ENCODE measurements at places on chromosomes 7 and 10.

- DNase-seq, result no peak
Measured at GRCh38 chr7:36363515-36363914, 26.1 kb upstream of the ANLN start.

GRCh38 chr10:114767986-114768821 lies 53.4 kb upstream of the FHIP2A start:
- DNase-seq, result no peak

DNA sequence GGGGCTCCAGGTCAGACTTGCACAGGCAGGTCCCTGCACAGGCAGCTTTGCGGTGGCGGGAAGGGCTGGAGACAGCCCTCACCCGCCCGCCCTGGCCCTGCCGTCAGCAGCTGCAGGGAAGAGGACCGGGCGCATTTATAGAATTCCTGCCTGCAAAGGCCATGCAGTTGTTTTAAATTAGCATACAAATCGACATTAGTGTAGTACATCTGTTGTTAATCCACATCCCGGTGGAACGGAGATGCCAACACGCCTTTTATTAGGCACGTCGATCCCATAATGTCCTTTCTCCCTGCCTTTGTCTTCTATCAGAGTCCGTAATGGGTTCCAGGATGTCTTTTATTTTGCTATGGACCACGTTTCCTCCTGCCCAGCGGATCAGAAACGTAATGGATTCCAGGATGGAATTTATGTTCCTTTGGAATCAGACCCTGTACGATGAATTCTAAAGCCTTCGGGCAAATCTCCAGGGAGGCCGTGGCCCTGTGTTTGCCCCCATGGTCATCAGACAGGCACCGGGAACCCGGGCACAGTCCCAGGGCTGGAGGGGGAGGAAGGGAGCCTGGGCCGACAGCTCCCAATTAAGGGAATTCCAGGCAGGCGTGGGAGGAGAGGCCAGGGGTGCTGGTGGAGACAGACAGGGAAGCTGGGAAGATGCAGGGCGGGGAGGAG lies 123.9 kb downstream of the COL26A1 start:
- DNase-seq, result no peak

- no peak for DNase-seq
Measured at GRCh38 chr7:157857578-157858075, 520.8 kb downstream of the DNAJB6 start.

DNA sequence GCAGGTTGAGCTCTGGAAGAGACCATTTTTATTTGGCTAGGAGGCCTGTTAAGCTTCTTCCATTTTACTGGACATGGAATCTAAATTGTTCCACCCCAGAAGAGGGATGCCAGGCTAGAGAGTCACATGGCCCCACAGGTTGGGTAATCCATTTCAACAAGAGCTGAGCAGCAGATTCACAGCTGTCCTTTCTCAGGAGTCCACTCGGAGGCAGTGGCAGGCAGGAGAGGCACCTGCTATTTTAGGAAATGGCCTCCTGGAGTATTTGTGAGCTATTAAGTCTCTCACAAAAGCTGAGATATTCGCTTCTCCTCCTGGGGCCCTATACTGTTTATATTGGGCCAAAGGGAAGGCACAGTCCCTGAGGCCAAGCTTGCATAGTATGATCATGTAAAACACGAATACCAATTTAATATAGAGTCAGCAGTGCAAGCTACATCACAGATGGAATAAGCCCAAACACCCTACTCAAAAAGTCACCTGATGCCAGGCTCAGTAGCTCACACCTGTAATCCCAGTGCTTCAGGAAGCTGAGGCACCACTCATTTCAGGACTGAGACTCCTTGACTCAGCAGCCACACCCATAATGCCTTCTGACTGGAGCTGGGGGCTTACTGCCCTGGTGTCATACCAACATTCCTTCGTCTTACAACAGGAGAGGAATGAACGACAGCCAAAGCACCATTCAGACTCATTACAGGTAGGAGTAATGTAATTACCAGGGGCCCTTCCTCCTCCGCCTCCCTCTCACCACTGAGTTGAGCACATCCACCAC lies 124.1 kb downstream of the LMBR1 start:
- no peak for DNase-seq

DNA sequence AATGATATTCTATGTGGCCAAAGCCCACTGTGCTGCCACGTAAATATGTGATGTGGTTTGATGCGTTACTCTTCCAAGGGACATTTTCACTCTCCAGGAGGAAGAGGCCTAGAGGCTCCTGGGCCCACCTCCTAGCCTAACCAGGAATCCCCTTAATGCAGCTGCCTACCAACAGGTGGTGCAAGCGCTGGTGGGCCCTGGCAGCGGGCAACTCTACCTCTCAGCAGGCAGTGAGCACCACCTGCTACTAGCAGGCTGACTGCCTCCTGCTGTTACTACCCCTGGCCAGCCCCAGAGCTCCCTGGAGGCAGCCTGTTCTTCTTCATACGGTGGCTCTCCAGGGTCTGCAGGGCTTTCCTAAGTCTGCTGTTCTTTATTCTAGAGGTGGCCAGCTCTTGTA lies 62.8 kb downstream of the CDH23 start:
- DNase-seq, result no peak

DNA sequence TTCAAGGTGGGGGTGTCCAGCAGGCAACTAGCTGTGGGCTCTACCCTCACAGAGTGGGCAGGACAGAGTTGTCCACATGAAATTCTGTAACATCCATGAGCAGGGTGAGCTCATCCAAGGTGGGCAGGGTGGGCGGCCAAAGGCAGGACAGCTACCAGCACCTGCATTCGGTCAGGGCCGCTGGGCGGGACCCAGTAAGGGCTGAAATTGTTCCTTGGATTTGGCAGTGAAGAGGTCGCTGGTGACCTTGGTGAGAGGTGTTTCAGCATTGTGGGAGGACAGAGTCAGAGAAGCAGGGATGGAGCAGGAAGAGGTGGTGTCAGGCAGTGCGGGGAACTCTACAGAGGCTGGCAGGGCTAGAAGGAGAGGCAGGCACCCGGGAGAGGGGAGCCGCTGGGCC lies 23.9 kb downstream of the ADCYAP1R1 start:
- no peak for DNase-seq

DNA sequence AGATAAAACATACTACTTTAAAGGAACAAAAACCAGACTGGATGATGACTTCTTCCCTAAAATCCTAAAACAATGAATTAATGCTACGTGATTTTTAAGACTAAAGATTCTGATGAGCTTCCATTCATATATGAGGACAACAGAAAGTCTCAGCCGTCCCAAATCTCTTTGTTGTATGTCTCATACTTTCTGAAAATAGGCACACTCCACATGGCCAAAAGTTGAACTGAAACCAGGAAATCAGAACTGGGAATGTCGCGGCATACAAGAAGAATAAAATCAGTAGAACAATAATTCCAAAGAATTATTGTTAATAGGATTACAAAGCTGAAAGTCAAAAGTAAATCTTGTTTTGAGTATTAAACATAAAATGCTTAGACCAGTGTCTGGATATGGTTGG lies 195.4 kb upstream of the GHITM start:
- DNase-seq, result no peak

DNA sequence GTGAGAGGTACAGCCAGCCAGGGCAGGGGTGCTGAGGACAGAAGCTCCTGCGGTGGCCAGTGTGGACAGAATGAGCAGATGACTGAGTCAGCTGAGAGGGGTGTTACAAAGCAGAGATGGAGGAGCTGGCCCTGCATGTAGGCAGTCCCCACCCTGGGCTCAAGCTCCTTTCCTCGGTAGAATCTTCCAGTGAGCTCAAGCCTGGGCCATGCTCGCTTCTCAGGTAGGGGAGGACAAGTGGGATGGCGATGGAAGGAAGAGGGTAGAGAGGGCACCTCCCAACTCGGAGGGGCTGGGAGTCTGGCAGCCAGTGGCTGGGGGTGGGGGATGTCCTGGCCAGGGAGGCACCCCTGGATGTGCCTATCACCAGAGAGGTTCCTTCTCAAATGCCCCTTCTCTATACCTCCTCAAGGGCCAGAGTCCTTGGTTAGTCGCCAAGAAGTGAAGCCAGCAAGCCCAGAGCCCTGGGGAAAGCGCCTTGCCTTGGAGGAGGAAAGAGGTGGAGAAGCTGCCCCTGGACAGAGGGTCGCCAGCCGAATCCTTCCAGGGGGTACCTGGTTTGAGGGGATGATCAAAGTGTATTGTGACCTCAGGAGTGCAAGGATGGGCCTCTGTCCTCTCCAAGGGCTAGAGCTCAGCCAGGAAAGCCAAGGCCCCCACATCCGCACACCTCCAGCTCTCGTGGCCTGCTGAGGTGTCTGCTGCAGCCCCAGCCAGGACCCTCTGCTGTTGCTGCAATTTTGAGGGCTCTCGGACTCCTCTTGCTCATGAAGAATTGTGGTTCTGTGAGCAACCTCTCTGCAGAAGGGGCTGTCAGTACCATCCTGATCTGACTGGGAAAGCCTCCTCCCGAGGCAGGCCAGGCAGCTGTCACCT lies 88.6 kb upstream of the MACROH2A2 start:
- no peak for DNase-seq

- DNase-seq, result no peak
Measured at GRCh38 chr7:128842674-128843641, 12.8 kb downstream of the FLNC start.

DNA sequence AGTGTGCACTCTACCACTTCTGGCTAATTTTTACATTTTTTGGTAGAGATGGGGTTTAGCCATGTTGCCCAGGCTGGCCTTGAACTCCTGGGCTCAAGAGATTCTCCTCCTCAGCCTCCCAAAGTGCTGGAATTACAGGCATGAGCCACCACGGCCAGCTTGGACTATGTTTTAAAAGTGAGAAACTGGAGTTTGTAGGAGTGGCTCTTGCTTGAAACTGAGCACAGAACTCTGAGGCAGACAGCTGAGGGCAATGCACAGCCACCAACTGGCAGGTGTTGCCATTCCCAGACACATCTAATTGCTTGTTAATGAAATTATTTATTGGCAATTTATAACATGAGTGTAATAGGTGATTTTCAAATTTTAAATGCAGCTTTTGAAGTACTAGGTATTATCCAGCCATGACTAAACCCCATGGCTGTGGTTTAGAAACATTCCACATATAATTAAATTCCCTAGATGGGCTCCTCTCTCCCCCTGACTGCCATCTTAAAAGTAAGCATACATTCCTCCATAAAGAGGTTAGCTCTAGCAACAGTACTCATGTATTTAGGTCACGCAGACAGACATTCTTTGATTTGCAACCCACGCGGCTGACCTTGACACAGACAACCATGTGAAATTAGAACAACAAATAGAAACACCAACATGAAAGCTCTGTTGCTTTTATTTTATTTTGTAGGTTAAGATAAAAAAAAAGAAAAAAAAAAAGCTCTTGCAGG lies 19.8 kb downstream of the PANK1 start:
- no peak for DNase-seq

DNA sequence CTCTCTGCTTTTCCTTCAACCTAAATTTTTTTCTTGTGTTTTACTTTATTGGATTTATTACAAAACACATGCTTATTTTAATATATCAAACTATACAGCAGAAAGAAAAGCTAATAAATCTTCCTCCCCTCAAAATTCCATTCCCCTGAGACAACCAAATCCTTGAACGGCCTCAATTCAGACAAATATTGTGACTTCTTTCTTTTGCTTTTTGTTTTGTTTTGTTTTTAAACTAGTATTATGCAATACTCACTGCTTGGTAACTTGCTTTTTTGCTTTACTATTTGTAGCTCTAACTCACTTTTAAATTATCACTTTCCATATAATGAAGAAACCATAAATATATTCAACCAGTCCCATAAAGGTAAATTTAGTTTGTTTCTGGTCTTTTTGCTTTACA lies 59.4 kb upstream of the CDK1 start:
- DNase-seq, result no peak

- DNase-seq, result no peak
Measured at GRCh38 chr7:105011831-105012502, 2.0 kb upstream of the KMT2E start.

- no peak for DNase-seq
Measured at GRCh38 chr10:3766046-3766756, 18.8 kb downstream of the KLF6 start.

DNA sequence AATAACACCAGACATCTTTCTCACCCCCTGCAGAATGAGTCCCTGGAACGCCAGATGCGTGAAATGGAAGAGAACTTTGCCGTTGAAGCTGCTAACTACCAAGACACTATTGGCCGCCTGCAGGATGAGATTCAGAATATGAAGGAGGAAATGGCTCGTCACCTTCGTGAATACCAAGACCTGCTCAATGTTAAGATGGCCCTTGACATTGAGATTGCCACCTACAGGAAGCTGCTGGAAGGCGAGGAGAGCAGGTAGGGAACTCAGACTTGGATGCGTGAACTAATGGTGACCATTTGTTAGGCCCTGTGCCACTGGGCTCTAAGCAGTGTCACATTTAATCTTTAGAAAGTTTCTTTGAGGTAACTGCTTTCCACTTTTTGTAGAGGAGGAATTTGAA lies 7.1 kb downstream of the VIM start:
- no peak for DNase-seq

DNA sequence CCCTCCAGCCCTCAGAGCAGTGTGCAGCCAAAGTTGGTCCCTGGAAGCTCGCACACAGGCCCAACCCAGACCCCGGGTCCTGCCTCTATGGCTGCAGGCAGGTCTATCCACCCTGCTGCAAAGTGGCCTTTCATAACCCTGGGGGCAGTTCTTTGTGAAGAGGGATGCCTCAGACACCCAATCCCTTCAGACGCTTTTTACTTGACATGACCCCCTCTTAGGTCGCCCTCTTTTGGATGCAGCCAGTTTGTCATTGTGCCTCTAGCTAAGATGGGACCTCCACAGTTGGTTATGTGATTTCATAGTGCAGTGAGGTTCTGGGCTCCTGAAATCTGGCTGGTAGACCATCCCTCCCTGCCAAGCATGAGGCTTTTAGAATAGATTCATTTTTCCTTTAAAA lies 27.3 kb downstream of the SMKR1 start:
- no peak for DNase-seq

GRCh38 chr7:104931181-104931781 lies 82.7 kb upstream of the KMT2E start:
- DNase-seq, result no peak

DNA sequence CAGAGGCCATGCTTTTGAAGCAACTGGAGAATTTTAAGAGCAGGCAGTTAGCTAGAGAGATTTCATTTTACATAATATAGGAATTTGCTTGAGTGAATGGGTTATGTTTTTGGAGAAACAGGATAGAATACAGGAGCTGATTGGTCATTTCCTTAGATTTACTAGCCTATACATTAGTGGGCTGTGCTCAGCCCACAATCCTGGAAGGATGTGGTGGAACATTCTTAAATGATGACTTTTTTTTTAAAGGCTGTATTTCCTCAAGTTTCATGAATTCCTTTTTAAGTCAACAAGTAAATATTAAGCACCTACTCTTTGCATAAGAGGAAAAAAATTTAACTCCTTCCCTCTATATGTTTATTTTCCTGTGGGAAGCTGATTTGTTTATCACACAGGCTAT lies 314.4 kb upstream of the BMPER start:
- no peak for DNase-seq

DNA sequence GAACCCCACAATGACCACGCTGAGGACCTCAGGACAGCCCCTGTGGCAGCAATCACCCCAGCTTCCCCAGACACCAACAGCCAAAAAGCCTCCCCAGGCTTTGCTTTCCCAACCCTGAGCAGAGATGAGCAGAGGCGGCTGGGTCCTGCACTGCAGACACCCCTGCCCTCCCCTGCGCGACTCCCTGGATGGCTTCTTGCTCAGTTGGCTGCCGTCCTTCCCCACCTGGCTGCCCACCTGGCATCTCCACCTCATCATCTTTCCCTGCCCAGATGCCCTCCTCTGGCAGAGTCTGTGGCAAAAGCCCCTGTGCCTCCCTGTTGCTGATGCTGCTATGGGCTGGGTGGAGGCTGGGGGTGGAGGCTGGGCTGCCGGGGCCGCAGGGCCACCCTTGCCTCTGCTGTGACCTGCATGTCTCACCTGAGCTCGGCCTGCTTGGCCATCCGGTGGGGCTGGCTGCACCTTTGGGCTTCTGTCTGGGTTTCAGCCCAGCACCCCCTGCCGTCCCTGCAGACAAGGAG lies 567.7 kb downstream of the TCERG1L start:
- DNase-seq, result no peak

- DNase-seq, result no peak
Measured at GRCh38 chr10:86775056-86775869, 18.8 kb downstream of the BMPR1A start.
